ENCODE measurements at places on chromosomes 4 and X.
A peak's percentile ranks its signal among the peaks of the same experiment; 100 is the strongest.

GRCh38 chrX:34634349-34634748 lies 22.7 kb downstream of the TMEM47 start:
- no peak for DNase-seq

GRCh38 chrX:102515975-102516941 lies at the start of gene TMSB15A:
TMSB15A (minus strand) TSS chrX:102516739.
- peak; percentile 68 for DNase-seq

GRCh38 chr4:118265312-118266144 lies 87.3 kb downstream of the PRSS12 start:
- DNase-seq: no peak

DNA sequence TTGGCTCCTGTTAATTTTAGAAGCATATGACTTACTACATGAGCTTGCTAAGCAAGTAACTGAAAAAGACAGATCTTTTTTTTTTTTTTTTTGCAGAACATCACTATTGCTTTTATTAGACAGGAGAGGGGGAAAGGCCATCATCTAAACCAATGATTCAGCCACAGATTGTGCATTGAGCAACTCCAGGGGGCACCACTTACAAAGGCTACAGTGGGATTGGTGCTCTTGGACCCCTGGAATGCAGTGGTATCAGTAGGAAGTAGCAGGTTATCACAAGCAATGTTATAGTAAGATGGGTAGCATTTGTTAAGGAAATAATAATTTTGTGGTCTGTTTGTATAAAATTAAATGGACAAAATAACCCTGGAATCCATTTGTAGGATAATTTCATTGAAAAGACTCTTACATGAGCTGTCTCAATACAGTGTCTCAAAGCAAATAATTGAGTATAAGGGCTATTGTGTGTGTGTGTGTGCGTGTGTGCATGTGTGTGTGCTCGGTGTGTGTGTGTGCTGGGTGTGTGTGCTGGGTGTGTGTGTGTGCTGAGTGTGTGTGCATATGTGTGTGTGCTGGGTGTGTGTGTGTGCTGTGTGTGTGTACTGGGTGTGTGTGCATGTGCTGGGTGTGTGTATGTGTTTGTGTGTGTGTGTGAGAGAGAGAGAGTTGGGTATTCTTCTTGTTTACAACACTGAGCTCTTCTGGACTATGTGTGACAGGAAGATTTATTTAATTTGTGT lies 296.3 kb downstream of the PCDH7 start:
- no peak for DNase-seq

DNA sequence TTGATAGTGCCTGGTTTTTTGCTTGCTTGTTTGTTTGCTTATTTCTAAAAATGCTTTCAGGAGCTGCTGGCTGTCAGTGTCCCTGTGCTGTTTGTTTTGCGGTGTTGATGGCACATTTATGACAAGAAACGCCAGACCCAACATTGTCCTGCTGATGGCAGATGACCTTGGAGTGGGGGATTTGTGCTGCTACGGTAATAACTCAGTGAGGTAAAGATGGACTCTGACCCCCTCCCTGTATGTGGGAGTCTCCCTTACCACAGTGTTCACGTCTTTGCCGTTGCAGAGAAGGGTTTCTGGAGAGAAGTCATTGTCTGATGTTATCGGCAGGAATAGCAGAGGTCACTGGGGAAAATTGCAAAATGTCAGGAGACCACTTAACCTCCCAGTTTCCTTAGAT lies at the start of gene ARSH:
ARSH (plus strand) TSS at position 52 of the 400 bp plus-strand sequence; CDS start at position 119, 67 bp downstream.
- no peak for DNase-seq

DNA sequence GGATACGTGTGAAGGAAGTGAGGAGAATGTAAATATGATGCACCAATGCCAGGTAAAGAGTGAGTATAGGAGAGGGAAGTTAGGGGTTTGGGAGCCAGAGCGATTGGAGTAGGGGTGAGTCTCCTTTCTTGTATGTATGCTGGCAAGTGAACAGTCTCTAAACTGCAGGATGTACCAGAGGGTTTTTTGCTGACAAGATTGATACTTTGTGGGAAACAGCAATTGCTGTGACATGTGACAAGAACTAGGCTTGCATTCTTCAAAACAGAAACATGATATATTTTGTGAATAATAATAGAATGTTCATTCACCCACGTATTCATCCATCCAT lies 706 bp downstream of the CHIC1 start:
- no peak for DNase-seq

DNA sequence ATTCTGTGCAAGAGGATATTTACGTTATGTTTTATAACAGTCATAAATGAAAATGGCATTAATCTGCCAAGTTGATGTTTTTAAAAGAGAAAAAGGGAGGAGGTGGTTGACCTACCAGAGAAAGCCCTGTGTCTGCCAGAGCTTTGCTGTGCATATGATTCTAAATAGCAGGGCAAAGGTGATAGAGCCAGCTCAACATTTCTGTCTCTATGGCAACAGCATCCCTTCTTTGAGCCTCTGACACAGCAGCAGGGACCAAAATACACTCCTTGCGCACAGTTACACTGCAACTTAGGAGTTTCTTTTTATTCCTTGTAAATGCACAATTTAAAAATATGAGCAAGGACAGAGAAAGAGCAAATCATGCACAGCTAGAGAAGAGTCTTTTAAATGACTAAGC lies 133.3 kb upstream of the RAI2 start:
- DNase-seq: no peak

DNA sequence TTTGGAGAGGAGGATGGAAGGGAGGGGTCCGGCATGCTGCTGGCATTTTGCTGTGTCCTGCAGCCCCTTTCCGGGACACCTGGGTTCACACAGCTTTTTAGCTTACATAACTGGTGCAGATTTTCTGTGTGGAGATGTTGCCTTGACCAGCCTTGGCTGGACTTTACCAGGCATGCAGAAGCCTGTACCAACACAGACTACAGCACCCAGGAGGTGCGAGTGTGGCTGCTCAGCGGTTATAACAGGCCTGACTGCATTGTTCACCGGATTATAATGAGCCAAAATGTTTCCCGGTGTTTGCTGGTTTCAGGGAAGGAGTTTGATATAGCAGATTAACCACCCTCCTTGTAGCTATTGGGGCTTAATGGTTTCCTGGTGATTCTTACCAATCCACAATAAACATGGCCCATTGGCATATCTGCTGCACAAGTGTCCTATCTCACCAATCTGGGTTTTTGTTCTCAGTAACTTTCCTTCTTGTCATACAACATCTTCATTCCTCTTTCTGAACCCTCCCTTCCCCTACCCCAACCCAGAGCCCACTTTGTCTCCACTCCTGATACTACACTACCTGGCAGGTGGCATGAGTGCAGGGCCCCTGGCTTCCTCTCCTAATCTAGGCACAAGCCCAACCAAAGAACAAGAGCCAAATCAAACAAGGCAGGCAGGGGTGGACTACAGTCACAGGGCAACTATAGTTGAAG lies 3.9 kb downstream of the RPL10 start:
- DNase-seq: no peak

DNA sequence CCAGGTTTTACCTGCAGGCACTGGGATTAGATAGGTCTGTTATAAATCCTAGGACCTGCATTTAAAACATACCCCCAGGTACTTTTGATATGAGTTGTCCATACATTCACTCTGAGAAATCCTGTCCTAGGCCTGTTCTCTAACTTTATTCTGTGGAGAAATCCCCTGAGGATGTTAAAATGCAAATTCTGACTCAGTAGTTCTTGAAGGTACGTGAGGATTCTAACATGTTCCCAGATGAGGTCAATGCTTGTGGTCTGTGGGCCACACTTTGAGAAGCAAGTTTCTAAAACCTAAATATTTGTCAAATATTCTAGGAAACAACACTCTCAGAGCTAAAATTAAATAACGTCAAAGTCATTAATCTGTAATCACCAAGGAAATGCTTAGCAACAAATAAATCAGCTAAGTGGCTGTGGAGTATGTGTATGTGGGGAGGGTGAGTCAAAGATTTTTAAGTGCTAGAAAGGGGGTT lies 101.3 kb upstream of the MAGEB16 start:
- no peak for DNase-seq

DNA sequence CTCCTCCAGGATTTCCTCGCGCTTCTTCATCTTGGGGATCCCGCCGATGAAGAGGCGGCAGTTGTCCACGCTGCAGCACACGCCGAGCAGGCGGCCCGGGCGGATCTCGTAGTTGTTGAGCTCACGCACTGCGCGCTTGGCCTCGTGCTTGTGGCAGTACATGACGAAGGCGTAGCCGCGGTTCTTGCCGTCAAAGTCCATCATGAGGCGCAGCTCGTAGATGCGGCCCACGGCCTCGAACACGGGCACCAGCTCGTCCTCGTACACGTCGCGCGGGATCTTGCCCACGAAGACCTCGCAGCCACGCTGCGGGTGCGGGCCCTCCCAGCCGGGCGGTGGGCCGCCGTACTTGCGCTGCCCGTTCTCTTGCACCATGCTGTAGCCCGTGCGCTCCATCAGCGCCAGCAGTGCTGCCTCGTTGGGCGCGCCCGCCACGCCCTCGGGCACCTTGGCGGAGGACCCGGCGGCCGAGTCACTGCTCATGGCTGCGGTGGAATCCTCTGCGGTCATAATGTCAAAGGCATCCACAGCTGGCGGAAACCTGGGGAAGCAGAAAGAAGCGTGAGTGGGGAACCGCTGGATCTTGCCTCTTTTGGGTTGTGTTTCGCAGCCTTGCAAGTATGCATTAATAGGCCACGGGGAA lies 103.4 kb downstream of the CHRNA9 start:
- DNase-seq: no peak

DNA sequence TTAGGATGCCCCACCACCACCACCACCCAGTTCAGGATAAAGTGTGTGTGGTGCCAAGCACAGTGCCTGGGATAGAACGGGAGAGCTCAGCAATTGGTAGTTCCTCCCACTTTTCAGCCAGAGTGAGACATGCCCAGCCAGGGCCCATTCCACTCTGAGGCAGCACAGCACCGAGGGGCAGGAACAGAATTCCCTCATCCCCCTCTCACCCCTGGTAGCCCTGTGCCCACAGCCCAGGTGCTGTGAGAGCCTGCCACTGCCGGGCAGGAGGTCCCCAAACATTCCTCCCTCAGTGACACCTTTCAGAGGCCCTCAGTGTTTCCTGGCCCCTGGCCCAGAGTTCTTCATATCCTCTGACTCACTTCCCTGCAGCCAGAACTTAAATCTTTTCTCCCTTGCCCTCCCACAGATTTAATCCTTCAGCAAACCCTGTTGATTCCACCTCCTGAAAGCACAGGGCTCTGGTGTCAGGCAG lies 8.1 kb downstream of the RIPPLY1 start:
- no peak for DNase-seq

DNA sequence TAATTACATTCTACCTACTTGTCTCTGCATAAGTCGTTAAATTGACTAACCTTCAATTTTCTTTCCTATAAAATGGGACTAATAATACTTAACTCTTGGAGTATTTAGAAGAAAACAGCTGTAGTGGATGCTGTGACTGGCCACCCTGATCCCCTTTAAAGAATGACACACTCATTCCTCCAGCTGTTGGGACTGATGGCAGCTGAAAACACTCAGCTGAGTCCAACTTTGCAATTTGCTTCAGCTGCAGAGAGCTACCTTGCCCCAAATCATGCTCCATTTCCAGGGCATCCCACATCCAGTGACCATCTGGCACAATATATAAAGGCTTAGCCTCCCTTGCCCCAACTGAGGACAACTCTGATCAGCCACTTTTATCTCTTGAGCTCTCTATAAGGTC lies 89.1 kb downstream of the MID1IP1 start:
- no peak for DNase-seq

DNA sequence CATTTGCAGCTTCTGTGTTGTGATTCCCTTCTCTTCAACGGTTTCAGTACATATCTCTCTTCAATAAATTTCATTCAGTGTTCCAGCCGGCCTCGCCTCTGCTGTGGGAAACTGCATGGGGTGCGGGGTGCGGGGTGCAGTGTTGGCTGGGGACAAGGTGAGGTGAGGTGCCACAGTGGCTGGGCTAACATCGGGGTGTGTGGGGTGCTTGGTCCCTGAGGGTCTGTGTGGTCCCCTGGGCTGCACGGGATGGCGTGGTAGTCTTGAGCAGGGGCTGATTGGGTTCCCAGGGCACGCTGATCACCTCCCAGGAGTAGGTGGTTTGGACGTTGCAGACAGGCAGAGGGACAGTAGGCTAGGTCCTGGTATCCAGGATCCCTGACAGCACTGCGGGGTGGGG lies 2.7 kb downstream of the PNMA6A start:
- no peak for DNase-seq

GRCh38 chr4:154018659-154019058 lies 229.8 kb upstream of the SFRP2 start:
- DNase-seq: peak; percentile 33

GRCh38 chr4:83217721-83218522 lies 66.7 kb downstream of the COQ2 start:
- DNase-seq: no peak

- DNase-seq: no peak
Measured at GRCh38 chr4:6961496-6962210, 52.0 kb downstream of the TBC1D14 start.

DNA sequence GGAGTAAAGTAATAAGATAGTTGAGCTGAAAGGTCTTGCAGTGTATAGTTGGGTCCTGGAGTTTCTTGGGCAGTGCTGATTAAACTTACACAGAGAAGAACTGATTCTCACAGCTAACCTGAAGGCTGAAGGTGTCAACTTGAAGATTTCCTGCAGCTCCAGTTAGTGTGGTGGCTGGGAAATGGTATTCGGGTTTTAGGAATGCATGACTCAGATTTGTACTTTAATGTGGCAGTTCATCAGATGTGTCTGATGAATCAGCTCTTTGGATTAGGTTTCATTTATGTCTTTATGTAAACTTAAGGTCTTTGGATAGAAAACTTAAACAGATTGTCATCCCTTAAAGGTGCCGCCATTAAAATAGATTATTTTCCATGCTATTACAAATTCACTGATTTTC lies 200.0 kb downstream of the IL1RAPL1 start:
- no peak for DNase-seq

DNA sequence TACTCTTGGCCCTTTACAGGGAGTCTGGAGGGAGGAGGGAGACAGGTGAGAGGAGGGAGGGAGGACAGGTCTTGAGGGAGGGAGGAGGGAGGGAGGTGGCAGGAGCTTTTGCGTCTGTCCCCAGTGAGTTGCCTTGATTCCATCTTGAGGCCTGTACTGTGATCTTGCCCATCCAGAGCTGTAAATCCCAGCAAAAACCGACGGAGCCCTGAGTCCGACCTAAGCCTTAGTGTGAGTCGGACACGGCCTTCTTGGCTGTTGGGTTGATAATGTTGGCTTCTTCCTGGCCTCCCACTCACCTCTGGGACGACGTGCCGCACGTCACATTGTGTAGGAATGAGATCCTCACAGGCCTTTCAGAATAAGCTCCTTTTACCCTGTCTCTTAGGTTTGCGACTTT lies 72.5 kb downstream of the RGS12 start:
- no peak for DNase-seq

DNA sequence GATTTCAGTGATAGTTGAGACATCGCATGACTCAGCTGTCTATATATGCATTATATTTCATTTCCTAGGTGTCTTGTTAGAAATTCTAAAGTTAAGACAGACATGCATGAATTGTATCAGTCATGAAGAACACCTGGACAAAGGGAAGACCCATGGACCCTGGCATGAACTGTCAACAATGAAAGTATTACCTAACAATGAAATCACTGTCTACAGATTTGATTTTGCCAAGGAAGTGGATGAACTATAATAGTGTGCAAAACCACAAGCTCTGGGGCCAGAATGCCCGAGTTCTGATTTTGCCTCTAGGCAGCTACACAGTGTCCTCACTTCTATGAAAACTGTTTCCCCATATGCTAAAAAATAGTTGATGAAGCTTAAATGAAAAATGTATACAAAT lies 386.1 kb downstream of the NLGN4X start:
- no peak for DNase-seq

GRCh38 chrX:67207912-67208311 lies 335.9 kb upstream of the AR start:
- DNase-seq: no peak

GRCh38 chrX:111129921-111130320 lies 33.9 kb downstream of the PAK3 start:
- DNase-seq: no peak

All from neural crest cell (in vitro differentiated cells).